ENCODE measurements at places on chromosomes 2 and 18. TPM values are rescaled to one million over a fixed set of nuclear protein-coding genes. Genes with fewer than 3 reads are reported as not detected.
A peak's percentile ranks its signal among the peaks of the same experiment; 100 is the strongest.

The SH3RF3 gene
- total RNA-seq: not detected

- no peak for DNase-seq
Observed at GRCh38 chr2:222232372-222232771, 66.4 kb downstream of the PAX3 start.

DNA sequence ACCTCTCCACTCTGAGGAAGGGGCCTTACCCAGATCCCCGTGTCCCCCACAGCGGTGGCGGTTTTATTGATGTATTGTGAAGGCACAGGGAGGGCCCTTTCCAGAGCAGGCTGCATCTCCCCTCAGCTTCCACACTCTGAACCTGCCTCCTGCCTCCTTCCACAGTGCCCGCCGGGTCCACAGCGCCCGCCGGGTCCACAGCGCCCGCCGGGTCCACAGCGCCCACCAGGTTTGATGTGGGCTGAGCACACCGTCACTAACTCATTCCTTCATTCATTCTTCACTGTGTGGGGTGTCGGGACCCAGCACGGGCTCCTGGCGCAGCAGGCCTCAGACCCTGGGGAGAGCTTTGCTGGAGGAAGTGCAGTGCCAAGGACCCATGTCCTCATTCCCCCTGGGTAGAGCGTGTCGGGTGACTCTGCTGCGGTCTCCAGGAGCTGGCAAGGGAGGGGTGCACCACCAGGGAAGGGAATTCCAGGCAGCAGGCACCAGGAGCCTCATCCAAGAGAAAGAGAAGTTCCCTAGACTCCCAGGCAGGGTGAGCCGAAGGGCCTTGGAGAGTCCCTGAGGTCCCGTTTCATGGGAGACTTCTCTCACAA, 57.1 kb downstream of the HPCAL1 start:
- DNase-seq: no peak

DNA sequence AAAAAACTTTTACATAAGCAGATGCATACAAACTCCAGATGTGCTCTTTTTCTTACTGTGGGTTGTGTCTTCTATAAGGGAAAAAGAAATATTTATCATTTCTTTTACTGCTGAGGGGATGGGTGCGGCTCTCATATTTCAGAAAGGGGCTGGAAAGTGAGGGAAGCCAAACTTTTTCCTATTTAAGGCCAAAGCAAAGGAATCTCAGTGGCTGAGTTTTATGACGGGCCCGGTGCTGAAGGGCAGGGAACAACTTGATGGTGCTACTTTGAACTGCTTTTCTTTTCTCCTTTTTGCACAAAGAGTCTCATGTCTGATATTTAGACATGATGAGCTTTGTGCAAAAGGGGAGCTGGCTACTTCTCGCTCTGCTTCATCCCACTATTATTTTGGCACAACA, at the start of gene COL3A1:
Gene COL3A1, plus strand, starts transcription at position 210 of the 400 bp plus-strand sequence. Its CDS starts 117 bp downstream, at position 327.
- peak; percentile 11 for DNase-seq

GRCh38 chr2:68250652-68251186, 1.6 kb downstream of the PPP3R1 start:
- no peak for DNase-seq

DNA sequence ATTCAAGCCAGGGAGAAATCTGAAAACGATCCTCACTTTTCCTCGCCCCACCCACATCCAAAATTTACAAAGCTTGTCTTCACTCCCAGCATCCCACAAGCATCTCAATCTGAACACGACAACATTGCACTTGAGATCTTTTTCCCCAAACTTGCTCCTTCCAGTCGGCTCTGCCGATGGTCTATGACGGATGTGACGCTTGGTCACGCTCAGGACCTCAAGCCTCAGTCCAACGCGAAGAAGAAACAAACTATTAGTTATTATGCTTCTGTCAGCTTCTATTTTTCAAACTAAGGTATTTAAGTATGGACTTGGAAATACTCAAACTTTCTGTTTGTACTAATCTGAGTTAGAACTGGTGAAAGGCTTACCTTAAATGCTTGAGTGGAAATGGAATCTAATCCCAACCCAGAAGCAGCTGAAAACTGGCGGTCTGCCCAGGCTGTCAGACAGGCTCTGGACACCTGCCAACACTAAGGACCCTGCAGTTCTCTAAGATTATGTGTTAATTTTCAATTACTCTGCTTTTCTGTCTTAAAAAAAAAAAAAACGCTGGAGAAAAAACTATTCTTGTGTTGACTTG, 132.1 kb upstream of the DNMT3A start:
- DNase-seq: peak; percentile 45

The FAM228A gene
- 0.18 TPM for total RNA-seq

- DNase-seq: no peak
Observed at GRCh38 chr2:128448331-128449225, 129.9 kb upstream of the HS6ST1 start.

DNA sequence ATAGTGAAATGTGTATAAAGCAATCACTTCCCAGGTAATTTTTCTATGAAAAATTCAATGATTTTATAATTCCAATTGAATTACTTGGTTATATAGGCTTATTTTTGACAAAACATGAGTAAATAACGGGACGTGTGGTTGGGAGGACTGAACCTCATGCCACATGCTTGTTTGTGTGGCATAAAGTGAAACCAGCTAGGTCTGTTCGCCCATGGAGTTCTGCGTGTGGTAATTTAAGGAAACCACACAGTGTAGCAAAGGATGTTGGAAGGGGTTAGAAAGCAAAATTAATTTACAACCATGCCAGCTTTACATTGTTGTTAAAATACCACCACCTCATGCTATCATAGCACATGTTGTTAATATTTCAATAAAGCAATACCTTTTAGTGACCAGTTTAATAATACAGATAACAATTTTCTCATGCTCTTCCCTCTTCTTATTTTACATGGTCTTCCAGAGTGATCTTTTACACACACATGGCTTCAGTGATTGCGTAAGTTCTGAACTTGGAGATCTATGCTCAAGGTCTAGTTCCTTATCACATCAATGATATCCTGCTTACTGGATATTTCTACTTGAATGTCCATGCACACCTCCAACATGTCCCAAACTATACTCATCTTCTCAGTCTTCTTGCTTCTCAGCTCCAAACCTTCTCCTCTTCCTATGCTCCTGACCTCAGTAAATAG, 156.4 kb upstream of the ITGA4 start:
- no peak for DNase-seq

The CDH7 gene
- not detected for total RNA-seq

- peak; percentile 86 for DNase-seq
Observed at GRCh38 chr2:152445791-152446201, 110.8 kb downstream of the FMNL2 start.

DNA sequence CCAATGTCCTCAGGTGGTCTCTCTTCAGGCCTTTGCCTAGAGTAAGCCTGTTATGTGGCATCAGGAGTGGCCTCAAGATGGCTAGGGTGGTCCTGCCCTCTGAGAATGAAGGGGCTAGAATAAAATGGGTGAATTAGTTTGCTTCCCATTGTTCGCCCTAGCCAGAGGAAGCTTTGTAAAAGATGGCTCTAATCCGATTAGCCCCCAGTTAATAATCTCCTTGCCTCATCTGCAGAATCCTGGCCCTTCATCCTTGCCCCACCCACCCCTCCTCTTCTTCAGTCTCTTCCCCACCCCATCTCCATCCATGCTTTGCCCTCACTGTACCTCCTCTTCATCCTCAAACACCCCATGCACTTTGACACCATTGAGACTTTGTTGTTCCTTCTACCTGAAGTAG, 57.4 kb upstream of the LGALSL start:
- no peak for DNase-seq

The ASPRV1 gene
- 0.55 TPM for total RNA-seq

DNA sequence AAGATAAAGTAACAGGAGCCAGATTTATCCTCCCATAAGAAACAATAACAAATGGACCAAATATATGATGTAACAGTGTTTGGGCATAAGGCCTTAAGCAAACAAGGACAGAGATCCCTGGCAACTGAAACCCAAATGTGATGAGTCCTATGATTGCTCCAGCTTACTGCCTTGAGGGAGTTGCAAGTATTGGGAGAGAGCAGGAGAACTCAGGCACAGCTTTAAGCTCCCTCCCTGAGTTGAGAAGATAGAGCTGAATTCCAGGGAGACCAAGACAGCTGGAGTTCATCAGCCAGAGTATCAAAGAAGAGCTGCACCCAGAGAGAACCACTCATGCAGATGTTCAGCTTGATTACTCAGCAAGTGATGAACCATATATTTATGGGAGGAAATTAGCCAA, 814.5 kb upstream of the RAB6C start:
- no peak for DNase-seq

- DNase-seq: no peak
Observed at GRCh38 chr2:120394764-120395163, 48.8 kb downstream of the INHBB start.

GRCh38 chr18:42028247-42028832, 73.3 kb downstream of the PIK3C3 start:
- peak; percentile 50 for DNase-seq

The SUMO1 gene
- 263 TPM for total RNA-seq

The CACNB4 gene
- 0.12 TPM for total RNA-seq

DNA sequence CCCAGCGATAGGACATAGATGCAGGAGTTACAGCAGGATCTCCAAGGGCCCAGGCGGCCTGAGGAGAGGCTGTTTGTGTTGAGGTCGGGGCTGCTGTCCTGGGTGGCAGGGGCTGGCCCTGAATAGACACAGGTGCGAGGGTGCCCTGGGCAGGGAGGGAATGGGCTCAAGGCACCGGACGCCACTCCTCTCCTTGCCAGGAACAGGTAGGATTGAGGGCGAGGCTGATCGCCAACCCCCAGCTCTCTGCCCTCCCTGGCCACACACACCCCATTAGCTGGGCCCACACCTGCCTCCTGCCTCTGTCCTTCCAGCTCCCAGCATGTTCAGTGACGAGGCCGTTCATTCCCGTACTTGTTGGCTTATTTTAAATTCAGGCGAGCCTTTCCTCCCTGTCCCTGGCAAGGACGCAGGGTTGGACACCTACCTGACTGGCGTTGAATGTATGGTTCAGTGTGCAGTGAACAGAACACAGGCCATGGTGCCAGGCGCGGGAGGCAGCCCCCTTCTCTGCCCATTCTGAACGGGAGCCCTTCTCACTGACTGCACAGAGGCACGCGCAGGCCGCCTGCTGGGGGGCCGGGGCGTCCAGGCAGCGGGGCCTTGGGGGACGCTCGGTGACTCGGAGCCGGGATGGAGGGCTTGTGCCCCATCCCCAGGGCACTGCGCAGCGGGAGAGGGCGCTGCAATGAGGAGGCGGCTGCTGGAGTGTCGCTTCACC, 41.3 kb upstream of the SNED1 start:
- peak; percentile 19 for DNase-seq

DNA sequence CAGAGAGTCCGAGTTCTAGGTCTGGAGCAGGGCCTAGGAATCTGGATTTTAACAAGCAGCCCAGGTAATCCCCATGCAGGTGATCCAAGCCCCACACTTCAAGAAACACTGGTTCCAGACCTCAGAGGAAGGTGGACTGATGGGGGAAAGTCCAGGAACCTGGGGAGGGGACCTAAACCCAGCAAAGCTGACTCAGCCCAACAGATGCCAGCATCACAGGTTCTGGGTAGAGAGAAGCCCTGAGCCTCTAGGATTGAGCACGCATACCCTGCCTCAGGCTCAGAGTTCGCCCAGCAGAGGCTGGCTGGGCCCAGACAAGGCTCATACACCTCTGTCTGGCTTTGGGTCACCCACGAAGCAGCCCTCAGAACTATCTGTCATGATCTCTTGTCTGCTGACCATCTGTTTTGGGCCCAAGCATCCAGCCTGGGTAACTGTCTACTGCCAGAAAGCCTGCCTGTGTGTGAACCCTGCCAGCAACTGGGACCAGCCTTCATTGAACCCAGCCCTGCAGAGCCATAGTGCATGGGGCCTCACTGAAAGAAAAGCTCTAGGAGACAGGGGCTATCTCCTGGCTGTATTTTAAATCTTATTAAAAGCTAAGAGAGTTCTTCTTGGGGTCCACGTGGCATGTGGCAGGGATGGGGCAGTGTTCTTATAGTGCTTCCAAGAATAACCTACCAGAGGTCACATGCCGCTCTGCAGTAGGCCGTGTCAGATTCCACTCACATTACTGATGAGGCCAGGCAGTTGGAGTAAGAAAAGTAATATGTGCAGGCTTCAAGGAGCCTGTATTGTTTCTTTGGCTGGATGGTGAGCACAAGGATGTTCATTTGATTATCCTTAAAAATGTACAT, 7.4 kb downstream of the TMEM127 start:
- DNase-seq: peak; percentile 62

DNA sequence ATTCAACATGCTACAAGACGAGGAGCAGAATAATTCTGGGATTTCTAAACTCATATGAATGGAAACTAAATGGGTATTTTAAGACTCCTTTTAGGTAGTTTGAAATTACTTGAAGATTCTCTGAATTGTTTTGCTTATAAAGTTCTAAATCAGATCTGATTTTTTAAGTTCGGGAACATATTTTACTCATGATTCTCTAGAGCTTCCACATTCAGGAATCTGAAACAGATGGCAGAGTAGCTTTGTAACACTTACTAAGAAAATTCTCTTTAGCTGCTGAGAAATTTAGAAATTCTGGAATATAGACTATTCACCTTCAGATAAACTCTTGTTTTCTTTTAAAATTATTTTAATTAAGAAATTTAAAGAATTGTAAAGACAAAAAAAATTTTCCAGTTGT, 13.7 kb downstream of the RBBP8 start:
- DNase-seq: no peak

The HOXD8 gene
- 4.1 TPM for total RNA-seq

The ATOH8 gene
- total RNA-seq: 25.8 TPM

- peak; percentile 82 for DNase-seq
Observed at GRCh38 chr2:86314125-86314524, 23.3 kb downstream of the REEP1 start.

- DNase-seq: no peak
Observed at GRCh38 chr18:45617284-45617683, 2.0 kb downstream of the SLC14A2 start.

- no peak for DNase-seq
Observed at GRCh38 chr2:120832296-120833070, 96.8 kb downstream of the GLI2 start.

- DNase-seq: no peak
Observed at GRCh38 chr2:121090088-121090715, 194.8 kb downstream of the TFCP2L1 start.

DNA sequence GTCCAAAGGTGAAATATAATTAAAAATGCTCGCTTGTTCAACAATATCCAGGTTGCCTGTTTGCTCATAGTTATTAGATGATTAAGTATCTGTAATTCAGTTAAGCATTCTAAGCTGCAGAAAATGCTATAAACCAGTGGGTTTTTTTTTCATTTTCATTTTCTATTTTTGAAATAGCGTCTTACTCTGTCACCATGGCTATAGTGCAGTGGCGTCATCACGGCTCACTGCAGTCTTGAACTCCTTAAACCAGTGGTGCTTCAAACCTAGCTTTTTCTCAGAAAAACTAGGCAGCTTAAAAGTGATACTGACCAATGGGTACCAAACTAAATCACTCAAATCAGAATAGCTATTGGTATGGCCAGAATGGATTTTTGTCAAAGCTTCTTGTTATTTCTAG, 925.2 kb downstream of the TSN start:
- DNase-seq: no peak

DNA sequence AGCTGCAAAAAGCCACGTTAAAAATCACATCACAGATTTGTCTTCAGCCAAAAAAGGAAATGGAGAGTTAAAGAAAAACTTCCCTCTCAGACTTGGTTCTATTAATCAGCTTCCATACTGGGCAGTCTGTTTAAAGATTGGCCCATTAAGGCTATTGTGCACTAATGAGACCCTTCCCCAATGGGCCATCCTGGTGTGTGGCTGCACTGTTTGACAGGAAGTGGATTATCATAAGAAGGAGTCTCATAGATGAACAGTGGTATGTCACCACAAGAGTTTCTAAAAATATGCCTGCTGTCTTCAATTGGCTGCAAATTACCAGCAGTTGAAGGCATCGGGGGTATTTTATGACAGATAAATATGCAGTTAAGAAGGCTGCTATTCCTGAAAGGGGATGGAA, 247.6 kb upstream of the THSD7B start:
- no peak for DNase-seq

- peak; percentile 67 for DNase-seq
Observed at GRCh38 chr2:24454294-24454693, 36.8 kb upstream of the NCOA1 start.

Data from G401 (cell line).